ENCODE measurements at places on chromosomes 13 and 19. TPM values are rescaled to one million over a fixed set of nuclear protein-coding genes. Genes with fewer than 3 reads are reported as not detected.

DNA sequence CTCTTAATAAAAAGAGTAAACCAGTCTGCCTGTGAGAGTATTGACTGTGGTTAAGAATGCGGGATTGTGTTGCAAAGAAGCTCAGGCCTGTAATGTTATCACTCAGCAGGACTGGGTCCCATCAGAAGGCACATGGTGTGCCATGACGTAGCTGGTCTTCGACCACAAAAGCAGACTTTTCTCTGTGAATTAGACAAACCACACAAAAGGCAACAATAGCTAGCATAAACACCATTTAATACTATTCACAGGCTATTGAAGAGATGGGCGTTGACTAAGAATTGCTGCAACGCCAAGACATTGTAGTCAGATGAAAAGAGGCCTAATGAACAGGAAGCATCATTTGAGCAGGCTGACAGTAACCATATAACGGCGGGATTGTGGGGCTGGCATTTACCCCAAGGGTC is 235.6 kb upstream of the SOX21 start:
- no peak for DNase-seq

The SLC5A5 gene
- not detected for total RNA-seq

The LNX2 gene
- total RNA-seq = 4.1 TPM

DNA sequence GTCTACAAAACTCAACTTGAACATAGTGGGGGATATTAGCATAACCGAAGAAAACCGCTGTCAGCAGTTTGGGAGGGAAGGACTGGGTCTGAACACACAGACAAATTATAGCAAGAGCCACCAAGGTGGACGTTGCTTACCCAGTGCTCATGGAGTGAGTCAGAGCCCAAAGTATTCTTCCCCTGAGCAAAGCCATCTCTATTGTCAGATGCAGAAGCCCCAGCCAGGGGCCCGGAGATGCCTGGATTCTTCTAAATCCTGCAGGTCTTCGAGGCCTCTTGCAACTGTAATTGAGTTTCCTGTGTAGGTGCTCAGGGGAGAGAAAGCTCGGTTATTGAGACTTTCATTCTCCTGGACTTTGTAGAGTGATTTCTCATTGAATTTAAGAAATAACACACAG is 384.5 kb downstream of the IRS2 start:
- no peak for DNase-seq

- no peak for DNase-seq
Measured at GRCh38 chr13:45456196-45456972, 8.4 kb upstream of the COG3 start.

DNA sequence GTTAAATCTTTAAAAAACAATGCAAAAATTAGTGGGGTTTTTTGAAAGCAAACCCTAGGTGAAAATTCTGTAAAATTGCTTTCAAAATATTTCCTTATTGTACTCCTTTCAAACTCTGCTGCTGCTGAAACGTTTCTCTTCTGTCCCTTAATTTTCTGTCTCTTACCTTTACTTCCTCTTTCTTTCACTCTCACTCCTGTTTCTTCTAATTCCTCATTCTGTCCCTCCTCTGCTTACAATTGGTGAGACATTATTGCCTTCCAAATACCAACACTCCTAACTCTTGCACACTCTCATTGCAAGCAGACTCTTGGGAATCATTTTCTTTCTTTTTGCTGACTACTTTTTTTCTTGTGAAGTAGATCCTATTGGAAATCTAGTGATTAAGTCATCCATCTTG is 685.6 kb upstream of the SLITRK1 start:
- no peak for DNase-seq

GRCh38 chr19:36363845-36364244 is 15.2 kb downstream of the ZFP14 start:
- no peak for DNase-seq

DNA sequence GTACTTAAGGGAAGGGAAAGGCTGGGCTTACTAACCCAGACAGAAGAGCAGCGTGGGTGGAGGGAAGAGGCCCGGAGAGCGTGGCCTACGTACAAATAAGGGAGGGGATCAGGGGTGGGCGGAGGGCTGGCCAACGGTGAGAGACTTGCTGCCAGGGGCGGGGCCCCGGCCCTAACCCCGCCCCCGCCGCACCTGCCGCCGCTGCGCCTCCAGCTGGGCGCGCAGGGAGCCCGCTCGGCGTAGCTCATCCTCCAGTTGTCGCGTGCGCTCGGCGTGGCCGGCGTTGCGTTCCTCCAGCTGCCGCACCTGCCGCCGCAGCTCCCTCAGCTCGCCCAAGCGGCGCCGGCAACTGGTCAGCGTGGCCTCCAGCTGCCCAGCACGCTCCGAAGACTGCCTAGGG is 5.7 kb downstream of the HOOK2 start:
- no peak for DNase-seq
